Omental fat pad (tissue), 4 donors: ENCODE measurements at places on chromosomes 3 and 15. TPM values are rescaled to one million over a fixed set of nuclear protein-coding genes. Genes with fewer than 3 reads are reported as not detected.
A peak's percentile ranks its signal among the peaks of the same experiment; 100 is the strongest.

DNA sequence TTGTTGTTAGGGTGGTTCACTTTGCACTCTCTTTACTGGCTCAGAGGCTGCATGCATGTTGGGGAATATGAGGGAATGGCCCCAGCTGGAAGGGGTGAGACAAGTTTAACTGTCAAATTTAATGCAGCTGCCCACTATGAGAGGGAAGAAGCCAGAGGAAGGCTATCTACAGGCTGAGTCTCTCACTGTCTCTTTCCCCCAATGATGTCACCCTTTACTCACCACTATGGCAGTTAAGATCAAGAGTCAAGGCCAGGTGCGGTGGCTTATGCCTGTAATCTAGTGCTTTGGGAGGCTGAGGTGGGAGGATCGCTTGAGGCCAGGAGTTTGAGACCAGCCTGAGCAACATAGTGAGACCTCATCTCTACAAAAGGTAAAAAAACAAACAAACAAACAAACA is 12.2 kb upstream of the RBMS3 start:
- DNase-seq, result no peak

DNA sequence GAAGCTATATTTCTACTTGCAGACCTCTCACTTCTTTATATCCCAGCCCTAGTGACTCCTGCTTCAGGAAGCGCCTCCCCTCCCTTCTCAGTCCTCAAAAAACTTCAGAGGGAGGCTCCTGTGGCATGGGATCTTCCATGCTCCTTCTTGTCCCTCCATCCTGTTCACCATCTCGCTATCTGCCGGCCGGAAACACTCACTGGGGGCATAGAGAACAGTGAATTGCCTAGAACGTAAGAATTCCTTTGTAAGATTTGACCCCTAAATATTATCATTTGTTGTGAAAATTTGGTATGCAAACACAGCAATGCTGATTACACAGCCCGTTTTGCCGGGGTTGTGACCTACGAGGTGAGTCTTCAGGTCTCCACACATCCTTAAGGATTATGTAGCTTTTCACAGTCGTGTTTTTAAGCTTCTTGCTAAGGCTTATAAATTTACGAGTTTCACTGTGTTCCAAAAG is 218.7 kb upstream of the ATP10A start:
- DNase-seq, result no peak

- no peak for DNase-seq
Measured at GRCh38 chr3:157531771-157532170, 28.6 kb upstream of the VEPH1 start.

GRCh38 chr3:69189487-69189886 is 67.1 kb upstream of the LMOD3 start:
- no peak for DNase-seq

- no peak for DNase-seq
Measured at GRCh38 chr3:17831366-17831765, 88.9 kb upstream of the TBC1D5 start.

DNA sequence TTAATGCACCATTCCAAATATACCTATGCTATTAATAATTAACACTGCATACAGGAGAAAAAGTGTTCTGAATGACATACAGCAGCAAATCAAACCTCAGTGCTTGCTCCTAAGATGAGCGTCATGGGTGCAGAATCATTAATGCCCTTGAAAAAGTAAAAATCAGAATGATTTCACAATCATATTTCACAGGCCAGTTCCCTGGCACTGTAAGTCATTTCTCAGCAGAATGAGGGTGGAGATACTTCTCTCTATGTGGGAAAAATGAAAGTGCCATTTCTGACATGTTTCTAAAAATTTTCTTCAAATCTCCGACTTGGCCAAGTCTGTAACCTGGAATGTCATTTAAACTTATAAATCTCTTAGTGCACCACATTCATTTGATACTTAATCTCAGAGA is 549.8 kb upstream of the AGTR1 start:
- no peak for DNase-seq

- no peak for DNase-seq
Measured at GRCh38 chr3:142650001-142650693, 54.0 kb downstream of the PLS1 start.

Gene DUOX1
- 2.0 TPM for total RNA-seq

DNA sequence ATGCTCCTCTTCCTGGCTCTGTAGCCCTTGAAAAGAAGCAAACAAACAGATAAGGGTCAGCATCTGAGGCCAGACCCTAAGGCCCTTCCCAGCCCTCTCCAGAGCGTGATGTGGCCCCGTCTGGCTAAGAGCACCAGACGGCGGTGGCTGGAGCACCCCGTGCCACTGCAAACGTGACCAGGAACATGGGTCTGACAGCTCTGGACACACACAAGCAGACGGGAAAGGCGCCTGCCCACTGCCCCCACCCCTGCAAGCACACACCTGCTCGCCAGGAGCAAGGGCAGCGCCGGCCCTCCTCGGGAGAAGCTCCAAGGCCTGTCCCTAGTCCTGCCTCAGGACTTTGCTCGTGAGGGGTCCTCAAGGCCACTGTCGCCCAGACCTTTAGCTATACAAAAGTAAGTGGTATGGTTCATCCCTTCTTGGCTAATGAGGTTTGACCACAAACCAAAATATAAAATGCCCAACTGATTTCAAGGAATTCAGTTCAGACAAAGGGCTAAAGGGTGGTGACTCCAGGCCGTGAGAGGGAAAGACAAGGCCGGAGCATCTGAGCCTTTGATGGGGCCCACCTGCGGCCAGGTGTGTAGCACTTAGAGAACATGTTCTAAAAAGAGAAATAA is 90.4 kb downstream of the XXYLT1 start:
- DNase-seq, result no peak

- peak; percentile 87 for DNase-seq
Measured at GRCh38 chr3:49028673-49029562, at the start of gene IMPDH2. Gene IMPDH2, minus strand, starts transcription at chr3:49029398. Its CDS starts 48 bp downstream, at chr3:49029350.

Gene FSD2
- total RNA-seq, result not detected

GRCh38 chr3:100973594-100973993 is 19.6 kb downstream of the ABI3BP start:
- no peak for DNase-seq

Gene IDH3A
- total RNA-seq, result 94.5 TPM

Gene NUP210
- 4.0 TPM for total RNA-seq

- DNase-seq, result no peak
Measured at GRCh38 chr3:158663832-158664231, 8.6 kb downstream of the LXN start.

Gene HESX1
- not detected for total RNA-seq

GRCh38 chr3:70506775-70507174 is 194.3 kb upstream of the MDFIC2 start:
- no peak for DNase-seq
